ENCODE measurements at places on chromosomes 11 and 22. TPM values are rescaled to one million over a fixed set of nuclear protein-coding genes. Genes with fewer than 3 reads are reported as not detected.

DNA sequence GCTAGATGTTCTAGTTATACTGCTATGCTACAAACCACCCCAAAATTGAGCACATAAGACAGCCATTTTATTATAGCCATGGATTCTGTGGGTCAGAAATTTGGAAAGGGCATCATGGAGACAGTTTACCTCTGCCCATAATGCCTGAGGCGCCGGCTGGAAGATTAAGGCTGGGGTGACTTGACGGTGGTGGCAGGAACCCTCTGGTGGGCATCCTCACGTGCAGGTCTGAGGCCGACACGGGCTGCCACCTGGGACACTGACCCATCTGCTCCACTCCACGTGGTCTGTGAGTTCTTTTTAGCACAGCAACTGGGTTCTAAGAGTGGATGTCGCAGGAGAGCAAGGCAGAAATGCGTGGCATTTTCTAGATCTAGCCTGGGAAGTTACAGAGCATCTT, 40.0 kb upstream of the PRDM11 start:
- DNase-seq, result no peak

DNA sequence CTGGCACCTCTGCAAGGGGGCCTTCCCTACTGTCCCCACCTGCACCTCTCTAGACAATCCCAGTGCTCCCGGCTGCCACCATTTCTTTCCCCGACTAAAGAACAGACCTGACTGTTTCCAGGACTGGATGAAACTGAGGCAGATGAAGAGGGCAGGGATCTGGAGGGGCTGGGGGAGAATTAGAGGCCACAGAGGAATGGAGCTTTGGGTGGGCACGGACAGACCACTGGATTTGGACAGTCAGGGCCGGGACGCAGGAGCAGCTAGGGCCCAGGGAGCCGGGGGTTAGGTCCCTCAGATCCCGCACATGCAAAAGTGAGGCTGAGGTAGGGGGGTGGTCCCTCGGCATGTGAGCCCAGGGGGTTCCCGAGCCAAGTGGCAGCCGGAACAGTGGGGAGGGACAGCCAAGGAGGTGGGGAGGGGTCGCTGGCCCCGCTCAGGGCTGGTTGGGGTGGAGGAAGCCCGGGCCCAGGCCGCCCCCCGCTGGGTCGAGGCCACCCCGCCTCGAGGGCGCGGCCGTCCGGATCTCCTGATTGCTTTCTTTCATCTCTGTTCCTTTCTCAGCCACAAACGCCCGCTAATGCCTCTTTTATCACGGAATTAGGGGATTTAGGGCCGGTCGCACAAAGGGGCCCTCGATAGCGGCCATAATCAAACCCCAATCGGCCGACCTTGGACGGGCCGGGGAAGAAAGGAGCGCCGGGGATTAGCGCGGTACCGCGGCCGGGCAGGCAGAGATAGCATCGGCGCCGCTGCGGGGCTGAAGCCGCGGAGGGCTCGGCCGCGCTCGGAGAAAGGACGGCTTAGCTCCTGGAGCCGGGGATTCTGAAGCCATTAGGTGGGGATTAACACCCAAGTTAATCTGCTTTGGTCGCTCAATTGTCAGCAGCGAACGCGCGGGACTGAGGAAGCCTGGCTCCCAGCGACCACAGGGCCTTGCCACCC, 9.3 kb downstream of the SLC25A1 start:
- DNase-seq, result no peak

DNA sequence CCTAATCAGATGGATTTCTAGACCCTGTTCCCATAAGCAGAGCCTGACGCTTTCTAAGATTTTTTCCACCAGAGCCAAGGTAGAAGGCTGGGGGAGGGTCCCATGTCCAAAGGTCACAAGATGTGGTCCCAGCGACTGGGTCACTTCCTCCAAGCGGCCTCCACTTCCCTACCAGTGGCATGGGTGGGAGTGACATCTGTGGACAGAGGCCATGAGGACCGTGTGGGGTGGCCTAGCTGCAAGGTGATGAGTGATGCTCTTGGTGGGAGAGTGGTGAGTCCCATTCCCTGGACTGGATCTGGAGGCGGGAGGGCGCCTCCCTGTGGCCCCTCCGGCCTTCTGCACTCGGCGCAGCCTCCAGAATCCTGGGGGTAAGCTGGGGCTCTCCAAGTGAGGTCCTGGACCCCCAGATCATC, 32.4 kb upstream of the PRR5 start:
- DNase-seq, result no peak

Gene VSIG2
- 28.8 TPM for polyA plus RNA-seq
